HCT116 (cell line): ENCODE measurements at places on chromosomes 12 and 14.

- no peak for DNase-seq
Observed at GRCh38 chr12:41096797-41097196, 91.3 kb upstream of the PDZRN4 start.

DNA sequence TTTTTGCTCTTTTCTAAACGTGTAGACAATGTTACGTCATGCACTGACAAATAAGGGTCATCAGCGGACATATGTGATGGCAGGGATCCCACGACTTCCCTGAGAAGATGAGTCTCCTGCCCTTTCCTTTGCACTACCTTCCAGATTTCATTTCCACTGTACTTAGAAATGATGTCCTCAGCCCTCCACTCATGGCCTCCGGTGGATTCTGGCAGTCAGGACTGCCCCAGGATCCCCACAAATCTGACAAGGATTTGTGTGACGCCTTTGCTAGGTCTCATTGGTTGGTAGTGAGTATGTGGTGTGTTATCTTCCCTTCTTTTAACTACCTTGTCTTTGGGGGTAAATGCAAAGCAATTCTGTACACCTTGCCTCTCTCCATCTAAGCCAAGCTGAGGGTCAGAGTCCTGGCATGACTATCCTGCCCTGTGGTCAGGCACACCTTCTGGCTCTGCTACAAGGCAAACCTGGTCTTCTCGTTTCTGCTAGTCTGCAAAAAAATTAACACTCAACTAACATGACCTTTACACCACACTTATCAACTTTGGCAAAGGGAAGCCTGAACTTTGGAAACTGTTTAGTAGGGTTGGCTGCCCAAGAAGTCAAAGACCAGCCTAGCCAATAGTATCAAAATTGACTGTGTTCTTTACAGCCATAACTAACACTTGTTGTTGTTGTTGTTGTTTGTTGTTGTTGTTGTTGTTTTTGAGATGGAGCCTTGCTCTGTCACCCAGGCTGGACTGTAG, 17.3 kb upstream of the DHRS4 start:
- DNase-seq, result no peak

GRCh38 chr14:59252772-59253500, 64.5 kb downstream of the DAAM1 start:
- DNase-seq, result no peak

DNA sequence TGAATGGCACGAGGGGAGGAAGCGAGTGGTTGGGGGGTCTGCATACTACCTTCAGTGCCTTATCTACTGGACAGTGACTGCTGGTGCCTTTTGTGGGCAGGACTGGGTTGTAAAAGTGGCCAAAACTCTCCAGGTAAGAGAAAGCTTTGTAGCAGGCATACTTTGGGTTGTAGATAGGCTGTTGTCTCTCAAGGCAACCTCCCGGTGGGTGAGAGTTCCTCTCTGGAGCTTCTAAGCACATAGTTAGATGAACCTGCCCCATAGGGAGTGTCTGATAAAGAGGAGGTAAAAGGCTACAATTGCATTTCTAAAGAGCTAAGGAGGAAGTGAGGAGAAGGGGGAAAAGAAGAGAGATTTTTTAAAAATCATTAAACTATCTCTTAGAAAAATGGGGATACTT, 4.2 kb upstream of the DAD1 start:
- no peak for DNase-seq

GRCh38 chr14:97024300-97024699, 227.1 kb downstream of the VRK1 start:
- no peak for DNase-seq

DNA sequence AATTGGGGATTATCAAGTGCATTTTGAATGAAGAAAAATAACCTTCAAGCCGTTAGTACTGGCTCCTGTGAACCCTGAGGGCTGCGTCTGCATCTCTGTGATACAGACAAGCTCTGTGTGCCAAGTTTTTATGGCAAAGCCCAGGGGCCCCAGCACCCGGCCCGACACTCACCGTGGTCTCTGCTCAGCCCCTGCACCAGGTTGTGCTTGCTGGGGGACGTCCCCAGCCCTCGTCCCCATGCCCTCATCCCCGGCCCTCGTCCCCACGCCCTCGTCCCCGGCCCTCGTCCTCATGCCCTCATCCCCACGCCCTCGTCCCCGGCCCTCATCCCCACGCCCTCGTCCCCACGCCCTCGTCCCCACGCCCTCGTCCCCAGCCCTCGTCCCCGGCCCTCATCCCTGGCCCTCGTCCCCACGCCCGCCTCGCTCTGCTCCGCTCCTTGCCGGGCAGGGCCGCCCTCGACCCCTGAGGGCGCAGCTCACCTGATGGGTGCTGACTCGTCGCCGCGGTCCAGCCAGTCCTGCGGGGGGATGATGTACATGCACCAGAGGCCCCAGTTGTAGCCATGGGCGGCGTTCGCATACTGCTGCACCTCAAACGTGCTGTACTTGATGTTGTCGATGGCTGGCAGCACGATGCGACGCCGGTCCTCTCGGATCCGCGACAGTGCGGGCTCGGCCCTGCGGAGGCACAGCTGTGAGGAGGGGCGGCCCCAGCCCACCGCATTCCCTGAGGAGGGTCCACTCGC, 72.0 kb downstream of the GALNT9 start:
- no peak for DNase-seq

DNA sequence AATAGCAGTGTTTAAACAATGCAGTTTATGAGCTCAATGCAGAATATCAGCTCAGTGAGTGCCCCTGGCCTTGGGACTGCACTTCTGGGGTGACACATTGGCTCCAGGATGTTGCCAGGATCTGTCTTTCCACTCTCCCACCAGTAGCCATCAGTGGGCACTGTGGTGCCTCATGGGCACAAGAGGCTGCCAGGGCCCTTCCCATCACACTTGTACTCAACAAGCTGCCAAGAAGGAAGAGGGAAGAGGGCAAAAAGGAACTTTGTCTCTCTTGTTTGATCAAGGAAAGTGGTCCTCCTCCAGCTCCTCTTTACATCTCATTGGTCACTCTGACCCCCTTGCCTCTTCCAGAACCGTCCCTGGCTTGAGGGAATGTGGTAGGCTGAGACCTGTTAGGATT, 115.9 kb downstream of the AACS start:
- DNase-seq, result no peak

DNA sequence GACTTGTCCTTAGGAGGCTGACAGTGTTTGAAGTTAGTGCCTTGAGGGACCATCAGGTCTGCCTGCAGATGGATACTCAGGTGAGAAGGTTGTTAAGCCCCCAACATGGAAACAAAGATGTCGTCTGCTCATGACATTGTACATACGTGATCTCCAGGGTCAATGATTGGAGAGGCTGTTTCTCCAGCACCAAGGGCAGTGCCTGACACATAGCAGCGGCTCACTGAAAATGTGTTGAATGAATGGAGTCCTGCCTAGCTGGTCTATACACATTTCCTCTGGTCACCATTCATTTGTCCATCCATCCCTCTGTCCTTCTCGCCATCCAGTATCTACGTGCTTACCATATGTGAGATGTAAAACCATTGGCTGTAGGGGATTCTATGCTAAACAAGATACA, 7.1 kb downstream of the CCDC177 start:
- DNase-seq, result no peak

DNA sequence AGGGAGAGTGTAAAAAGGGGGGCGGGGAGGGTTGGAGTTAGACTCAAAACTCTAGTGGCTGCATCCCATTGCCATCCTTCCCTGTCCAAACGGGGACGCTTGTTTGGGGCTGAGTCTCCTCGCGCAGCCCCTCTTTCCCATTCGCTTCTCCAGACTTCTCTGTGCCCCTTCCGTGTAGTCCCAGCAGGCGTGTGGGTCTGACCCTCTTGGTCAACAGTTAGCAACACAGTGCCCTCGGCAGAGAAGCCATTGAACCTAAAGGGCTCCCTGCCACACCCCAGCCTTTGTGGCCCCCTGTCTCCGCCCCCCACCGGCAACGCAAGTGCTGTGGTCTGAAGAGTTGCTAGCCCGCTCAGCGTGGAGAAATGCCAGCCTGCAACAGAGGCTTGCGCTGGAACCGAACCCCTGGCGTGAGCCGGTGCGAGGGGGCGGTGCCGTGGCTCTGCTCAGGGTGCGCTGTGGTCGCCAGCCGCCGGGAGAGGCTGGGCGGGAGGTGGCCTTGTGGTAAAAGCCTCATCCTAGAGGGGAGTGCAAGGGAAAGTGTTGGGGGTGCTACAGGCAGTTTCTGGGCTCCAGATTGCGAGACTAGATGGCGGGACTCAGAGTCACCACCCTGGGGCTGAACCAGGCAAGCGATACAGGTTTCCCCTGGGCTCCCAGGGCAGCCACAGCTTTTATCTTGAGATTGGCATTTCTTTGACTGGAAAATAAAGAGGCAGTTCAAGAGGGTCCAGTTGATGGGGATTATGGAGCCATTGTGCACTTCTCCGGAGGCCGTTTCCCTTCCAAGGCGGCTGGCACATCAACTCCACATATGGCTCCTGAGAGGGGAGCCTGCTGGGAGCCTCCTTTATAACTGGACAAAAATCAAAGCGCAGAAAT, 2.1 kb downstream of the PLXNC1 start:
- DNase-seq, result no peak

DNA sequence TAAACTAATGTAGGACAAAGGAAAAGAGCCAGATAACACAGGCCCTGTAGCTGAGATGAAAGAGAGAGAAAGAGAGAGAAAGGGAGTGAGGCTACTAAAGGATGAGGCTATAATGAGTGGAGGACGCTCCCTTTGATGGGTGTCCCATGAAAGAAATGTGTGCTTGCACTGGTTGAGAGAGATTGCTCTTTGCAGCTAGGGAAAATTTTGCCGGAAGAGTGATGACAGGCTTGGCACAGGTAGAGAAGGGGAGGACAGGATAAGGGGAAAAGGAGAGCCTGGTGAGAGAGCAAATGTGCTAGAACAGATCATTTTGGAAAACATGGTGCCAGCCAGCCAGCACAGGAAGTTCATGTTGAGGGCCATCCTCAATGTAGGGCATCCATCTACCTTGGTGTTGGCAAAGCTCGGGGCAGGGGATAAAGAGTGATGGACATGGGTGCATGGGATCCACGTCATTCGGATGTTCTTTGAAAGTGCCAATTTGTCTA, 248.6 kb downstream of the BTG1 start:
- no peak for DNase-seq

- no peak for DNase-seq
Observed at GRCh38 chr14:21846227-21846885, 172.7 kb upstream of the OR4E1 start.

DNA sequence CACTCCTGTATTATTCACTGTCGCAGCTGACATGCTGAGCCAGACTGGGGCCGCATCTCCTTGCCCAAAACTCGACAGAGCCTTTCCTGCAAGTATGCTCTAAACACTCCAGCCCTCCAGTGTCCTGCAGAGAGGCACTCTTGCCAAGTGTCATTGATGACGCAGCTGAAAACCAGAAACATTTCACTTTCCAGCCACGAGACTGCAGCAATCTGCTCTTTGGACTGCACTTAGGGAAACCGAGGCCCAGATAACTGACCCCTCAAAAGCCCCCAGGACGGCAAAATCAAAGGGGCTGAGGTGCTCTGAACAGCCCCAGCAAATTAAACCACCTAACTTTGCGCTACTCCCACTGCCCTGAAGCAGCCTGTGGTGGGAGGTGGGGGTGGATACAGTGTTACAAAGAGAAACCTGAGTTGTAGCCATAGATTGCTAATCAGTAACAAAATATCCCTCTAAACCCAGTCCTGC, 2.6 kb downstream of the CCDC85C start:
- no peak for DNase-seq

- DNase-seq, result no peak
Observed at GRCh38 chr12:85823436-85824180, 12.6 kb downstream of the RASSF9 start.

DNA sequence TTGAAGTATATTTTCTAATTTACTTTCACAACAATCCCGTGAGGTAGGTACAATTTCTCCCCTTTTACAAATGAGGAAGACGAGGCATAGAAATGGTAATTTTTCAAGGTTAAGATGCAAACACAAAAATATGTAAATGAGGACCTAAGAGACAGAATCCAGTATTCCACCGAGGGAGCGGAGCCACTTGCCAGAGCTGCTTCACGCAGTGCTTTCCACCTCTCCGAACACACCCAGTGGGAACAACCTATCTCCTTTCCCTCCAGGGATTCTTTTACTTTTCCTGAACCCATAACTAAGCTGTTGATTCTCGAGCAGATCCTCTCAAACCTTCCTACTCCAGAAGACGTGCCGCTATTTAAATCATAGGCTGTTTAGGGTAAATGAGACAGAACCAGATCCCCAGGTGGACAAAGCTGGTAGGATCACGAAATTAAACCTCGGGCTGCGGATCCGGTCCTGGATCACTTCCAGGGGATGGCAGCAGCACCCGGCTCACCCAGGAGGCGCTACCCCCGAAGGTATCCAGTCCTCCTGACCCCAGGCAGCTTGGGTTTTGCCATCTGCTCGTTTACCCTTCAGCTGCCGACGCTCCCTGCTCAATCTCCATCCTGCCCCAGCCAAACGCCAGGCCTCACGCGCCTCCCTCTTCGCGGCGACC, 1.5 kb downstream of the DDHD1 start:
- peak; percentile 34 for DNase-seq

DNA sequence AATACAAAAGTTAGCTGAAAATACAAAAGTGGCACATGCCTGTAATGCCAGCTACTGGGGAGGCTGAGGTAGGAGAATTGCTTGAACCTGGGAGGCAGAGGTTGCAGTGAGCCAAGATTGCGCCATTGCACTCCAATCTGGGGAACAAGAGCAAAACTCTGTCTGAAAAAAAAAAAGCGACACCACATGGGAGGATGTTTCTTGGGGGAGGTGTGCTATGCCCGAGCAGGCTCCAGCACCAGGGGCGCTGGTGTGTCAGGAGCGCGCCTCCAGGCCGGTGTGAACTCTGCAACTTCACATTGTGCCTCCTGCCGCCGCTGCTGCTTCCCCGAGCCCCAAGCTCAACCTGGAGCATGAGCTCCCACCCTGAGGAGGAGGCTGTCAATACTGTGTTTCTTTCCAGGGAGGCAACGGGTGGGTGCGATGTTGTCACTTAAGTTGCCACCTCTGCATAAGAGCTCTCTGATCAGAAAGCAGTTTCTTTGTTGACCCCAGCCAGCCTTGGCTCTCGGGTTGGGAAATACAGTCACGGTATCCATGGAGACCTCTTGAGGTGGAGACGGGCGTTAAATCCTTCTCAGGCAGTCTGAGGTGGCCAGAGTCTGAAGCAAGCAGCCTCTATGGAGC, 18.9 kb downstream of the DEGS2 start:
- DNase-seq, result no peak

DNA sequence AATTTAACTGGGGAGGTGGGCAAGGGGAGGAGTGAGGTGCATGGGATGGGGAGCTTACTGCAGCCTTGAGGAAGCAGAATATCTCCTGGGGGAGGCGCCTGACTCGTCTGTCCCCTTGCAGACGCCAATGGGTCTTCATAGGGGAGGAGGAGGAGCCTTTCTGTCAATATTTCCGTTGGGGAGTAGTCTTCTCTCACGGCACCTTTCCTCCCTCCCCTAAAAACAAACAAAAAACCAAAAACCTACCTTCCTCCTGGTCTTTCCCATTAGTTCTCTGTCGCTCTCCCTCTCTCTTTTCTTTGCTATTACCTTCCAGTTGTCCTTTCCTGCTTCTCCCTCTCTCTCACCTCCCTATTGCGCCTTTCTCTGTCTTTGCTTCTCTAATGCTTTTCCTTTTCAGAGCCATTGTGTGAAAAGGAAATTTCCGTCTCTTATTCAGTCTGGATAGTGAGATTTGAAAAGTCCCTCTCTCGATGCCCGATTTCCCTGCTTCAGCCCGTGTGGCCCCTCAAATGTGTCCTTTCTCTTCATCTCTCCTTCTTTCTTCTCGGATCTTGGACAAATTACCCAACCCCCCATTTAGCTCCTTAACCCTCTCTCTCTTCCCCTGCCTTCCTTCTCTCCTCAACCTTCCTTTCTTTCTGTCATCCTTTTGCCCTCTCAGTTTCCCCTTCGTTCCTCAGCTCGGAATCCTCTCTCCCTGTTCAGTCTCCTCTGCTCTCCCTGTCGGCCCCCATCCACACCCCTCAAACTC, 5.9 kb downstream of the GPR84 start:
- DNase-seq, result no peak

- no peak for DNase-seq
Observed at GRCh38 chr14:61565836-61566536, 129.3 kb upstream of the HIF1A start.
